ENCODE measurements at places on chromosomes 6 and 20.

- no peak for DNase-seq
These were observed 59.2 kb upstream of the TFAP2D start for GRCh38 chr6:50654155-50654554.

- DNase-seq: no peak
These were observed 177.7 kb downstream of the FARS2 start for GRCh38 chr6:5438922-5439584.

- DNase-seq: no peak
These were observed 86.2 kb upstream of the CNKSR3 start for GRCh38 chr6:154596701-154597100.

GRCh38 chr20:62143957-62144825, 622 bp downstream of the SS18L1 start:
- DNase-seq: peak; percentile 80

DNA sequence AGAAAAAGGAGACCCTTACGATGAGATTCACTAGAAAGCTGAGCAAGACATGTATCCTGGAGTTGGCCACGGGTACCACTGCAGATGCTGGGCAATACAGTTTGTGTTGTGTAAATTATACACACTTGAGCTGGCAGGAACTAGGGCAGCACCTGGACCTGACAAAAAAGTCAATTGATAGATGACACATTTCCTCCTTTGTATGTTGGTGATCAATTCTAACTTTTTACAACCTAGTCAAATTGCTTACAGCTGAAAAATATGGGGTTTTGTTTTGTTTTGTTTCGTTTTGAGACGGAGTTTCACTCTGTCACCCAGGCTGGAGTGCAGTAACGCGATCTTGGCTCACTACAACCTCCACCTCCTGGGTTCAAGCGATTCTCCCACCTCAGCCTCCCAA, 108.9 kb downstream of the UST start:
- DNase-seq: no peak

GRCh38 chr6:48614326-48614725, 503.3 kb upstream of the PTCHD4 start:
- DNase-seq: no peak

DNA sequence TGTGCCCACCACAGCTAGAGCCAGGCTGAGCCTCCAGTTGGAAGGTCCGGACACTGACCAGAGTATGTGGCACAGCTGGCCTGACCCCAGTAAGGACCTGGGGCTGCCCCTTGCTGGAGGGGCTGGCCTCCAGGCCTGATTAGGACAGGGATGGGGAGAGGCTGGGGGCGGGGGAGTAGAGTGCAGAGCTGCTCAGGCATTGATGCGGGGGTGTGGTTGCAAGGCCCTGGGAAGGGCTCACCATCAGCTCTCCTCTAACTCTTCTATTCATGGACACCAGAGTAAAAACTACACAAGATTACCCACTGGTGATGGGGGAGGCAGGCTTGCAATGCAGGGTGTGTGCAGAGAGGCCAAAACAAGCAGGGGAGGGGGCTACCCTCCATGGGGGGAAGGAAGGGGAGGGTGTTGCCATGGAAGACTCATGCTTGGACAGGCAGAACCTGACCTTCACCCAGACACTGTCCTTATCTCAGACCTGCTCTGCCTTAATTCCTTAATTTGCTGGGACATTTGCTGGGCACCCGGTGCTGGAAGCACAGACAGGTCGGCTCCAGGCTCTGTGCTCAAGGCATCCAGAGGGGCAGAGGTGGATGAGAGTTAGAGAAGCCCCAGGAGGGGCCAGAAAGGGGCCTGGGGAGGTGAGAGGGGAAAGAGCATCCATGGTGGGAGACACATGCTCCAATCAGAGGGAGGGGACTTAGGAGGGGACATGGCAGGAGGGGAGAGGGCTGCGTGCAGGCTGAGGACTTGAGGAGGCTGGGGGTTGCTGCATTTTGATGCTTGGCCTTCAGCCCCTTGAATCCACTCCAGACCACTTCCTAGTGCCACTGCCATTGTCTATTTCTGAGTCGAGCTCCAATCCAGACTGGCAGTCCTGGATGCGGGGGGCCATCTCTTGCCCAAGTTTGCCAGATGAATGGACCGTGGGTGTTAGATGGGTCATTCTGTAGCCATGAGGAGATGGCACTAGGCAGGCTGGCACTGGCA, 7.6 kb upstream of the EMILIN3 start:
- no peak for DNase-seq

- DNase-seq: no peak
These were observed 2.5 kb upstream of the SLCO4A1 start for GRCh38 chr20:62639765-62640164.

- DNase-seq: no peak
These were observed 46.2 kb upstream of the RNF144B start for GRCh38 chr6:18340781-18341551.

- DNase-seq: no peak
These were observed 436.2 kb downstream of the CBLN4 start for GRCh38 chr20:55569084-55569483.

DNA sequence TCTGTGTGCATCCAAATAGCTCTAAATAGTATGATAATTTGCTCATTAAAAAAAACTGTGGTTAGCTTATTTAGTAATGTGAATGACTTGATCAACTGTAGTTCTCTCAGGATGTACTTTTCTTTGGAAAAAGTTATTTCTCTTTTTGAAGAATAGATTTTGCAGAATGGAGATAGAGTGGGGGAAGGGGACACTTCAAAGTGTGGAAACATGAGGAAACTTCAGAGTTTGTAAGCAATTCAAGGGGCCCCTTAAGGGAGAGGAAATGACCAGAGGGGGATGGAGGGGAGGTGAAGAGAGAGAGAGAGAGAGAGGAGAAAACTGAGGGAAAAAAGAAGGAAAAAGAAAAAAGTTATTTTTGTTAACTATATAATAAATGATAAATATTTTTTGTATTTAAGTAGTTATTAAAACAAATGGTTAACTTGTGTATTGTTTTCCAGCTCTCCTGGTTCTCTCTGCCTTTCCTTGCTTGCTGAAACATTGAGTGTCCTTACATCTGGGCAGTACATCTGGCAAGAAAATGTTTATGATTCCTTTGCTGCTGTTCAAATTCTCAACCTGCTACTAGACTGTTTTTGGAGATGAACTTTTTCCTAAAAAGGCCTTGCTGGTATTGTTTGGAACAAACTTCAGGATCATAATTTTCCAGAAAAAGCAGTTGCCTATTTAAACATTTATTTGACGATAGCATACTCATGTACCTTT, 497.5 kb upstream of the CITED2 start:
- DNase-seq: no peak

GRCh38 chr20:35433337-35433736, 4.7 kb downstream of the GDF5 start:
- no peak for DNase-seq

- peak; percentile 72 for DNase-seq
These were observed at the start of gene B3GALT4 for GRCh38 chr6:33276864-33277662. TSS of gene B3GALT4 (plus strand) at chr6:33277123. CDS start at chr6:33277420, 297 bp downstream.

GRCh38 chr6:52946306-52946705, 36.8 kb upstream of the GSTA3 start:
- no peak for DNase-seq

- peak; percentile 24 for DNase-seq
These were observed 44.1 kb downstream of the NKX2-4 start for GRCh38 chr20:21353236-21353635.

DNA sequence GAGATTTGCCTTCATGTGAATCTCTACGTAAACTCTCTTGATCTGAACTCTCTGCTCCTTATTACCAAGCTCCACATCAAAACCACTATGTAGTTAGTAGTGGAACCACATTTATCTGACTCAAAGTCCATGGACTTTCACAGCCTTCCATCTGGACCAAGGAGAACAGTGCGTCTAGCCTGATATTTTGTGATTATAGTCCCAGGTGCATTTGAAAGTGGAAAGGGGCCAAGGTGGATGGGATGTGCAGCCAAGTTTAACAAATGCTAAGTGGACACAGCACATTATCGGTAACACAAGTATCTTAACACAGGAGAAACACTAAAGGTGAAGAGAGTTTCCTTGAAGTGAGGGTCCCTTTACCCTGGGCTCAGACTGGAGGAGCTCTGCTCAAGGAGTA, 281.2 kb upstream of the SGK1 start:
- no peak for DNase-seq

DNA sequence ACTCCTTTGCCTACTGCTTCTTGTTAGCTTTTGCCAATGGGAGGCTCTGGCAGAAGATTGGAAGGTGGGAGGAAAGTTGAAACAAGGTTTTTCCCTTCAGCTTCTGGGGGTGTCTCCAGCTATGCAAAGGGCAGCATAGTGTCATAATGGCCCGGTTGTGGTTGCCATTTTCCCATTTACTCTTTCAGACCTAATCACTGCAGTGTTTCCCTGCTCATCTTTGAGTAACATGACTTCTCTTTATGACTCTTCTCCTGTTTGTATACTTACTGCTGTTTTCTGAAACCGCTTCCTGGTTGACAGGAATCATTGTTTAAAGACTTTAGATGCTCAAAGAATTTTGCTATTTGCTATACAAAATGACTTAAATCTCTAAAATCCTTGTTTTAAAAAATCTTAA, 19.9 kb downstream of the NRN1 start:
- no peak for DNase-seq

- no peak for DNase-seq
These were observed 81.3 kb downstream of the HMGCLL1 start for GRCh38 chr6:55497694-55498093.

DNA sequence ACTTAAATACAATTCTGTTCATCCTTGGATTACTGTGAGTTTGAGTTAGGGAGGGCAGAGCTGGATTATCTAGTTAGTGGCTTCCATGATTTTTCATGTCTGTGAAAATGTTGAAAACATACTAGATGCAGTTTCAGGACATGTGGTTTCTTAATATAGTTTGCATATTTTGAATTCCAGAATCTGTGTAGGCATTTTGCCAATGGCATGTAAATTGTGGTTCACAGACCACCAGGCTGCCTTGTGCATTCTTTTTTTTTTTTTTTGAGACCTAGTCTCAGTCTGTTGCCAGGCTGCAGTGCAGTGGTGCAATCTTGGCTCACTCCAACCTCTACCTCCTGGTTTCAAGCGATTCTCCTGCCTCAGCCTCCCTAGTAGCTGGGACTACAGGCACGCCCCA, 42.8 kb downstream of the CDC5L start:
- DNase-seq: peak; percentile 12

DNA sequence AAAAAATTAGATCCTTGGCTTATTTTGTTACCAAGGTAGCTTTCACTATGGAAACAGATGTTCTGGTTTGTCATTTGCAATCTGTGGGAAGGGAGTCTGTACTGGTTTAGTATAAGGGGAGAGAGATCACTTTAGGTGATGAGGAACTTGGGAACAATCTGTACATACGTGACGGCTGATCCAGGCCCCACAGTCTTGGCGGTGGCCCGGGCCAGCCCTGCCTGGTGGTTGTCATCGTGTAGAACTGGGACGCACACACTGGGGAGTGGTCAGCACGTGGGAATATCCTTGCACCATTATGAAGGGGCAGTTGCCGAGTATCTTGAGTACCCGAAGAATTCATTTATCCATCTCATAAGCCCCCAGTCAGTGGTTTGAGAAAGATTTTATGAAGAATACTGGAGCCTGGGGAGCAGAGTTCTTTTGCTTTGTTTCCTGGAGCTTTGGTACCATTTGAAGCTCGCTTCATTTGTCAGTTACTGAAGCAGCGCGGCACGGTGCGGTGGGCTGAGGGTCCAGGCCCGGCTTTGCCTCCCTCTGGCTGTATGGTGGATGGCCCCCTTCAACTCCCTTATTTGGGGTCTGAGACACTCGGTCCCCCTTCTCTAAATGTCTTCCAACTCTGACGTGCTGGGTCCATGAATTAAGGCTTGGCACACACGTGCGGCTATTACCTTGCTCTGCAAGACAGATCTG, 22.8 kb upstream of the CLDN20 start:
- no peak for DNase-seq

DNA sequence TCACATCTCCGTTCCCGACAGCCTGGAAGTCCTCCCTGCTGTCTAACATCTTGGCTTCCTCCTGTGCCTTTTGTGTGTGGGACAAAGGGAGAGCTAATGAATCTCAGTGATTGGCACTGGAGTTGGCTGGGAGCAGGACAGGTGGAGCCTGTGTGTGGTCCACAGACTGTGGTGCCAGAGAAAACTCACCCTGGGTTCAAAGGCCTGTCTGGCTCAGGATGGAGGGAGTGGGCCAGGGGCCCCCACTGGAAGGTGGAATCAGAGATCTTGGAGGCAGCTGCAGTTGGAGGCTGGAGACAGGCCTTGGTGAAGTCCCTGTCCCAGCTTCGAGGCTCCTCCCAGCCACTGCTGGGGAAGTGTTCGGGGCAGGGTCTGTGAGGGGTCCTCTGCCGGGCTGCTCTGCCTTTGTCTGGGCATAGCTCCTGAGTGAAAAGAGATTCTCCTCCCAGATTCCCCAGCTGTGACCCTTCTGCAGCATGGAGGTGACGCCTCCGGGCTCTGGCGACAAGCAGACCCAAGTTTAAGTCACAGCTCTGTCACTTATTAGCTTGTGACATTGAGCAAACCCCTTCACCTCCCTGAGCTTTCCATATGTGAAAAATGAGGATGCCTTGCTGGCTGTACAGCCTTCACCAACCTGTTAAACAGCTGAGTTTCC, 13.9 kb upstream of the ITPR3 start:
- no peak for DNase-seq

GRCh38 chr20:46999801-47000465, 105.3 kb downstream of the EYA2 start:
- DNase-seq: no peak

DNA sequence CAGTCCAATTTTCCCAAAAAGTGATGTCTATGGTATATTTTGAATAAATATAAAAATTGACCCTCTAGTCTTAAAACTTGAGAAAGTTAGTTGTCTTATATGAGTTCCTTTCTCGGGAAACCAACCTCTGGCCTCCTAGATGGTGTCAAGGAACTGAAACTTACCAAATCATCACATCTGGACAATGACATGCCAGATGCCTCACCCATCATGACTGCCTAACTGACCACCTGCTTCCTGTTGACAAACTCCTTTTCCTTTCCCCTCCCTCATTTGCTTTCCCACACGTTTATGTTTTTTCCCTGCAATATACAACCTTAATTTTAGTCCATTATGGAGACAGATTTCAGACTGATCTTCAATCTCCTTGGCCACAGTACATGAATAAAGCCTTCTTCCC, 731.0 kb downstream of the EPHA7 start:
- DNase-seq: no peak

Measured in AG08395 (cell line).